ENCODE measurements at places on chromosomes 12 and 14. TPM values are rescaled to one million over a fixed set of nuclear protein-coding genes. Genes with fewer than 3 reads are reported as not detected.

- H3K27me3 ChIP-seq: no peaks in the 10 kb centered on the region
- no peak overlapping the region for H3K27ac ChIP-seq
- H3K36me3 ChIP-seq: peaks cover 34% of the 10 kb centered on the region
- peaks cover 43% of the 10 kb centered on the region for H3K4me1 ChIP-seq
- H3K4me3 ChIP-seq: no peak overlapping the region
Observed at GRCh38 chr12:124508381-124509079, 58.9 kb downstream of the NCOR2 start.

DNA sequence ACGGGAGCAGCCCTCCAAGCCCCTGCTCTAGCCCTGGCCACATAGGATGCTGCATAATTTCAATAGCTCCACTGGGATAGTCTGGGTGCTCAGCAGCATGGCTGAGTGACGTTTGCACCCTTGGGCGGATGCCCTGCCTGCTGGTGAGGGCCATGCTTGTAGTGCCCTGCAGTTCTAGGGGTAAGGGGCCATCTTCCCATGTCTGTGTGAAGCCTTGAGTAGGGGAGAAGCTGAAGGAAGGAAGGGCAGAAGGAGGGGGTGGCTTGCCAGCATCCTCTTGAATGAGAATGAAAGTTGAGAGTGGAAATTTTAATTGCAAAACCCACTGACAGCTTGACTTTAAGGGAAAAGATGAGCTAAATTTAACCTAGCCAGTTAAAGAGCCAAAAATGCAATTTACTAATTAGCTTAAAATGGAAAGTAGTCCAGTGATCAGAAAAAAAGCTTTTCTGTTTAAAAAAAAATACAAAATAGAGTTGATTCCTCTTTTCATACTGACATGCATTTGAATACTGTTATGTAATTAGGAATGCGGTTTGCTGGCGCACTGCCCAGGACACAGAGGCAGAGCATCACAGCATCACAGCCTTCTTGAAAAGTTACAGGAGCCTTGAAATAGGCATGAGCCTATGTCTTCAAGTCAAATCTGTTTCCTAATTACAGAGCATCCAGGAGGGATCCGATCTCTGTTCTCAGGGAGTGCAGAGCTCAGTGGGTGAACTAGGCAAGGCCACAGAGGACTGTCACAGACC lies 18.5 kb upstream of the EML1 start:
- no peak for DNase-seq
- no peak overlapping the region for H3K4me3 ChIP-seq
- peaks cover 25% of the 10 kb centered on the region for H3K4me1 ChIP-seq
- H3K36me3 ChIP-seq: peaks cover 15% of the 10 kb centered on the region
- H3K27me3 ChIP-seq: no peaks in the 10 kb centered on the region

- no peaks in the 10 kb centered on the region for H3K27me3 ChIP-seq
- H3K4me1 ChIP-seq: peaks cover 29% of the 10 kb centered on the region
- H3K4me3 ChIP-seq: no peak overlapping the region
- H3K36me3 ChIP-seq: no peaks in the 10 kb centered on the region
- DNase-seq: no peak
- H3K27ac ChIP-seq: peak overlapping the region; percentile 98
Observed at GRCh38 chr12:2359725-2360629, 307.2 kb downstream of the CACNA1C start.

GRCh38 chr14:93994919-93995682 lies 2.0 kb upstream of the CCDC197 start:
- H3K4me3 ChIP-seq: no peak overlapping the region
- no peak overlapping the region for H3K27ac ChIP-seq
- no peaks in the 10 kb centered on the region for H3K36me3 ChIP-seq
- peak; percentile 48 for DNase-seq
- peaks cover 14% of the 10 kb centered on the region for H3K4me1 ChIP-seq
- H3K27me3 ChIP-seq: no peaks in the 10 kb centered on the region

- H3K4me3 ChIP-seq: no peak overlapping the region
- no peaks in the 10 kb centered on the region for H3K36me3 ChIP-seq
- no peaks in the 10 kb centered on the region for H3K4me1 ChIP-seq
- H3K27ac ChIP-seq: no peak overlapping the region
- DNase-seq: no peak
Observed at GRCh38 chr14:60317609-60318008, 68.6 kb downstream of the PPM1A start.

DNA sequence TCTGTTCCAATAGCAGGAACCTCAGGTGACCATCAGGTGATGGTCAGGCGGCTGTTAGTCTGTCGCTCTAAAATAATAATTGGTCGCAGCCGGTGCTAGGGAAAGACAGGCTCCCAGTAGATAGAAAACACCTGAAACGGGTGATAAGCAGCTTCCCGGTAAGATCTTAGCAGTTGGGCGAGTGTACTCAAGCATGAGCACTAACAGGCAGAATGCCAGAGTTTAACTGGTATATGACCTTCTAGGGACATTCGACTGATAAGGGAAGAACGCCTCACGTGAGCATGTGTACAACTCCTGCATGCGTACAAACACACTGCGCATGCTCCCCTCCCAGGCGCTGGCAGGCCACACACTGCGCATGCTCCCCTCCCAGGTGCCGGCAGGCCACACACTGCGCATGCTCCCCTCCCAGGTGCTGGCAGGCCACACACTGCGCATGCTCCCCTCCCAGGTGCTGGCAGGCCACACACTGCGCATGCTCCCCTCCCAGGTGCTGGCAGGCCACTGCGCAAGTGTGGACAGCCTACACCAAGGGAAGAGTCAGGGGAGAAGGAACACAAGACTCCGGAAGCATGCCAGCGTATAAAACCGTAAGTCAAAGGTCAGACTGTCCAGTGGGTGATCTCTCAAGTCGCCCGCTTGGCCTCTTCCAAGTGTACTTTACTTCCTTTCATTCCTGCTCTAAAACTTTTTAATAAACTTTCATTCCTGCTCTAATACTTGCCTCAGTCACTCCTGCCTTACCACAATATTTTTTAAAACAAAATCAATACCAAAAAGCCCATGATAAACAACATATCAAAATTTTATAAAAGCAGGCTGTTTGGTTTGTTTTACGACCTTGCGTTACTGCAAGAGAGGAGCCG lies 24.5 kb downstream of the GPRC5D start:
- no peak overlapping the region for H3K27ac ChIP-seq
- no peaks in the 10 kb centered on the region for H3K27me3 ChIP-seq
- no peak for DNase-seq
- H3K36me3 ChIP-seq: no peaks in the 10 kb centered on the region

Gene FAM234B
- total RNA-seq: 6.8 TPM

Gene ETFRF1
- 33.2 TPM for total RNA-seq

Gene RPS6KL1
- total RNA-seq: not detected

Measured in SJSA1 (cell line).